ENCODE measurements at places on chromosomes 2 and 18.

DNA sequence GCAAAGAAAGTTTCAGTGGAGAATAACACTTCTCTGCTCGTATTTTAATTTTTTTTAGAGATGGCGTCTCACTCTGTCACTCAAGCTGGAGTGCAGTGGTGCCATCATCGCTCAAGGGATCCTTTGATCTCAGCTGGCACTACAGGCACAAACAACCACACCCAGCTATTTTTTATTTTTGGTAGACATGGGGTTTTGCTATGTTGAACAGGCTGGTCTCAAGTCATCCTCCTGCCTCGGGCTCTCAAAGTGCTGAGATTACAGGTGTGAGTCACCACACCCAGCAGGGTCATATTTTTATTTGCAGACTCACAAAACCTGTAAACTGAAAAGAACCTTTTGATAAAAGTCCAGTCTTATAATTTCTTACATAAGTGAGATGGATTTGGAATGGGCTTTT lies 2.6 kb downstream of the TRAK2 start:
- DNase-seq, result no peak

- no peak for DNase-seq
These were observed 113.0 kb downstream of the DYSF start for GRCh38 chr2:71566372-71566771.

GRCh38 chr2:156322051-156322685 lies 10.4 kb downstream of the NR4A2 start:
- no peak for DNase-seq

DNA sequence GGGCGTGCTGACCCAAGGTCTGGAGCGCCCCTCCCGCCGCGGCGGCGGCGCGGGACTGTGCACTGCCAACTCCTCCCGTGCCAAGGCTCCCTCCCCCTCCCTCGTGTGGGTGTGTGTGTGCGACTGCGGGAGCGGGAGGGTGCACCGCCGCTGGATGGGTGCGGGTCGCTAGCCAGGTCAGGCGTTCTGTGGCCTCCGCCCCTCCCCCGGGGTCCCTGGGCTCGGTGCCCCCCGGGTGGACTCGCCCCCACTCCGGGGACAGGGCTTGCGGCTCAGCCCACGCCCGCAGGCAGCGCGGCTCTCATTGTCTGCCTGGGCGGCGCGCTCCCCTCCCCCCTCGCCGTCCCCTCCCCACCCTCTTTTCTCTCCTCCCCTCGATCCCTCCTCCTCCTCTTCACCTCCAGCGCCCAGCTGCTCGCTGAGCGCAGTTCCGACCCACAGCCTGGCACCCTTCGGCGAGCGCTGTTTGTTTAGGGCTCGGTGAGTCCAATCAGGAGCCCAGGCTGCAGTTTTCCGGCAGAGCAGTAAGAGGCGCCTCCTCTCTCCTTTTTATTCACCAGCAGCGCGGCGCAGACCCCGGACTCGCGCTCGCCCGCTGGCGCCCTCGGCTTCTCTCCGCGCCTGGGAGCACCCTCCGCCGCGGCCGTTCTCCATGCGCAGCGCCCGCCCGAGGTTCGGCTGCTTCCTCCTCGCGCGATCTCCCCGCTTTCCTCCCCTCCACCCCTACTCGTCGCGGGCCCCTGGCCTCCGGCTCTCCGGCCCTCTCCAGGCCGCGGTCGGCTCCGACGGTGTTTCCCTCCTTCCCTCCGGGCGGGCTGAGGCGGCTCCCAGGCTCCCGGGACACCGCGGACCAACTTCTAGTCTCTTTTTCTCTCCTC lies at the start of gene GATA6:
TSS of gene GATA6 (plus strand) at position 579 of the 878 bp plus-strand sequence. CDS start 1,556 bp downstream, outside the sequence.
- DNase-seq, result peak; percentile 41

GRCh38 chr2:235879116-235879515 lies 289.1 kb downstream of the GBX2 start:
- no peak for DNase-seq

GRCh38 chr18:67840379-67840778 lies 323.9 kb upstream of the DSEL start:
- DNase-seq, result no peak

DNA sequence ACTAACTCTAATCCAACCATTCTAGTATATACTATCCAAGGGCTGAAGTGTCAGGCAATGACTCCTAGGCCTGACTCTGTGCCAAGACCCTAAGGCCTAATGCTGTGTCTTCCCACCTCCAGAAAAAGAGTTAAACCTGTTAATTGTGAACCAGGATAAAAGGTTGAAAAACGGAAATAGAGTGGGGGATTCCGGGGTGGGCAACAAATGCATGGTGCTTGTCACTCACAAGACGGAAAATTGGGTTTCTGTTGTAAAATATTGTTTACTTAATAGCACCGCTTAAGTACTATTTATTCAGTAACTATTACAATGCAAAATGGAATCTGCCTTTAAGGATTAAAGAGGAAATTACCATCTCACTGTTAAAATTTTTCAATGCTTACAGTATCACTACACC lies 3.2 kb downstream of the STK17B start:
- DNase-seq, result no peak

- DNase-seq, result peak; percentile 3
These were observed 27.4 kb upstream of the CHAC2 start for GRCh38 chr2:53740170-53740569.

DNA sequence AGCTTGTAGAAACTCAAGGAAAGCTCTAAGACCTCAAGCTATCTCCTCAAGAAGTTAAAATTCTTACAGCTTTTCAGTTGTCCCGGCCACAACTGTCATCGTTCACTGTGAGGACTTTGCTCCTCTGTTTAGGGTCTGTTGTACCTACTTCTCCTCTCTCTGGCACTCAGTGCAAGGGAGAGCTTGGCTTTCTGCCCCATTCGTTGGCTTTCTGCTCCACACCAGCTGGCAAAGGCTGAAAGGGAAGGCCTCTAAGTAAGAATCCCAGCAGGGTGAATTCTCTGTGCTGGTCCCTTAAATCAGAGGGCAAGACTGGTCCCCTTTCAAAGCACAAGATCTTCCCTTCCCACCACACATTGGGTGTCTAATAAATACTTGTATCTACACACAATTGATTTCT lies 17.3 kb downstream of the ZBTB7C start:
- no peak for DNase-seq

DNA sequence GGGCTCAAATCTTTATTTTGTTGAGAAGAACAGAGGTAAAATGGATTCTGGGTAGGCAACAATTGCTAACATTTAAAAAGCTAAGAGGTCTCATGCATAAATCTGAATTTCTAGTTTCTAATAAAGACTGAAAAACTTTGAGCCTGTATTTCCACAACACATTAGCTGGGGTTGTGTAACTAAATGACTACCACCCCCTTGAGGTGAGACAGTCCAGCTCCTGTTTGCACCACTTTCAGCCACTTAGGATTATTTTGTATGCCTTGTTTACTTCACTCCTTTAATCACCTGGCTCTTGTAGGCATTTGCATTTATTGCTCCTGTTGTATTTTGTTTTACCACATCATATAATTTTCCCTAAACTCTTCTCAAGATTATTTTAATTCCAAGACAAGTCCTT lies 376.6 kb downstream of the PTH2R start:
- no peak for DNase-seq

DNA sequence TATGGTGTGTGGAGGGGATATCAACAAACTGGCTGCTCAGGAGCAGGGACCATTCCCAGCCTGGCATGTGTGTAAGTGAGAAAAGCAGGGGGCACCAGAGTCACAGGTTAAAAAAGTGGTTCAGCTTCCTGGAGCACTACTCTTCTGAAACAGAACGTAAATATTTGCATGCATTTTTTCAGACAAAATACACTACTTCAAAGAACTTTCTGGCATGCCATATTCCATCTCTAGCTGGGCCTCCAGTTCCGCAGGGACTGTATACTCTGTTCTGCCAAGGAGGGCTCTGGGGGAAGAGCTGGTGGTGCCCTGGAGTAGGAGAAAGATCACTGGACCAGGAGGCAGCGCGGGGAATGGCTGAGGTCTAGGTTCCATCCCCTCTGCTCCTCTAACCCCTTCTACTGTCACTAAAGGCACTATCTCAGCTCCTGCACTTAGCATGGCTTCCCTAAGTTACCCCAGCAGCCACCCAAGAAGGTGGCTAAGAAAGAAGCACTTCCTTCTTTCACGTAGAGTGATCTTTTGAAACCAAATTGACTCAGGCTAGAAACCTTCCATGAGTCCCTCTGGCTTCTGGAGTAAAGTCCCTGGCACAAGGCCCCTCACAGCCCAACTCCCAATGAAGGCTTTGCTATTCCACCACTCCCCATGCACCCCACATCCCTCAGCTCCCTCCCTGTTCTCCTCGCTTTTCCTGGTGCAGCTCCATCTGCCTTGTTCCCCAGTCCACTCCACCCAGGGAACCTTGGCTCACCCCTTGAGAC lies 57.6 kb upstream of the CABLES1 start:
- DNase-seq, result peak; percentile 68

DNA sequence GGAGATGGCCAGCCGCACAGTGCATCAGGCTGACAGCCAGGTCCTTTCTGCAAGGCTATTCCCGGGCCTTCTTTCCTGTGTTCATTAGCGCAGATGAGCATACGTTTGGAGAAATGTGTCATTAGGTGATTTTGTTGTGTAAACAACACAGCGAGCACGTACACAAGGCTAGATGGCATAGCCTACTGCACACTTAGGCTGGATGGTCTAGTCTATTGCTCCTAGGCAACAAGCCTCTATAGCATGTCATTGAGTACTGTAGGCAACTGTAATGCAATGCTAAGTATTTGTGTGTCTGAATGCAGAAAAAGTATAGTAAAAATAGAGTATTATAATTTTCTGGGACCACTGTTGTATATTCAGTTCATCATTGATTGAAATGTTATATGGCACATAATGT lies 50.9 kb upstream of the PHLPP1 start:
- DNase-seq, result no peak

DNA sequence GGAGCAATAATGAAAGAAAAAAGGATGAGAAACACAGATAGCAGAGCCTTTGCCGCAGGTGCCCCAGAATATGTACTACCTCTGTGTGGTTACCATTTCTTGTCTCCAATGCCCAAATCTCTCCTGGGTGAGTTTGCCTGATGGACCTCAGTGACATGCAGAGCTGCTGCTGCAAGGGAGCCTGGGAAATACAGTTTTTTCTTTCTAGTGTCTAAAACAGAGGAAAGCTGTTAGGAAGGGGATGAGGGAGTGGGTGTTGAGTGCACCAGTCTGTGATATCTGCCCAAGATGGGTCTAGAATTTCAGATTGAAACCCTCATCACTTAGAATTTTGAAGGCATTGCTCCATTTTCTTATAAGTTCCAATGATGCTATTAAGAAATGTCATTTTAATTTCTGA lies 9.9 kb upstream of the MBOAT2 start:
- no peak for DNase-seq

DNA sequence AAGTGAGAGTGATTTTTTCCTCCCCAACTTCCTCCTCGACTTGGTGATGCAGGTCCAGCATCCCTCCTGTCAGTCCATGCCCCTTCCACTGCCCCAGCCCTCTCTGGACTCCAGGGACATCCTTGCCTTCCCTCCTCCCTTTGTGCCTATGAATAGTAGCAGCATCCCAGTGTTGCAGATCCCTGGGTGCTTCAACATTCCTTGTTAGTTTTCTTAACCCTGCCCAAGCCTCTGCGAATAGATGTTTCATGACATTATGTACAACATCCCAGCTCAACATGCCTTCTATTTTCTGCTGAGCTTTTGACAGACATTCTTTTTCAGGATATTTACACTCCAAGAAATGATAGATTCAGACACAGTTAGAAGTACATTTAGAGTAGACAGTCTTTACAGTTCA lies 35.3 kb upstream of the CCDC150 start:
- no peak for DNase-seq

- DNase-seq, result no peak
These were observed 39.4 kb downstream of the TMEM182 start for GRCh38 chr2:102801098-102801718.

- no peak for DNase-seq
These were observed 23.5 kb upstream of the C2orf42 start for GRCh38 chr2:70214365-70214764.

DNA sequence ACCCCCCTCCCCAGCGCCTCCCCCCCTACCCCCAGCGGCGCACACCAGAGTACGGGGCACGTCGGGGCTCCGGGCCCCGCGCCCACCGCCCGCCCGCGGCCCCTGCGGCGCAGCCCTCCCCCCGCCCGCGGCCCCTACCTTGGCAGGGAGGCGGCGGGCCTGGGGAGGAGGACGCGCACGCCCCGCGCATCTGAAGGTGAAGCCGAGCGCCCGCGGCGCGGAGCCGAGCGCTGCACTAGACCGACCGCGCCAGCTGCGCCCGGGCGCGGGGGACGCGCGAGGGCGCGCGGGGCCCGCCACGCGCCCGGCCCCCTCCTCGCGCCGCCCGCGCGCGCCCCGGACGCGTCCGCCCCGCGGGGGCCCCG lies at the start of gene ZNF516:
TSS of gene ZNF516 (minus strand) at position 237 of the 365 bp plus-strand sequence. CDS start 52,188 bp downstream, outside the sequence.
- DNase-seq, result peak; percentile 57
